Epithelial cell of proximal tubule (primary cell): ENCODE measurements at places on chromosomes 3 and 15.

DNA sequence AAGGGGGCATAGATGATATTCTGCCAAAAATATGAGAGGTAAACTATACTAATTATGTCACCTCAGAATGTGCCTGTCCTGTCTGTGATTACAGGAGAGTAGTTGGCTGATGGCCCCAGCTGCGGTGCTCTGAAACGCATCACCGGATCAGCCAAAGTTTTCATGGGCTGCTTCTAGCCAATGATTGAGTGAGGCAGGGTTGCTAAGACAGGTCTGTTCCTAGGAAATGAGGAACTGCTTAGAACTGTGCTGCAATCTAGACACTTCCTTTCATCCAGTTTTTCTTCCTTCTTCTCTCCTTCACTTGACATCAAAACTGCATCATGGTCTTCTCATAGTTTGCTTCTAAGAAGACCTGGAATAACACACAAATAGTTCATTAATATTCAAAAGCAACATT lies 124.0 kb downstream of the KCNH8 start:
- no peak for DNase-seq

GRCh38 chr3:38521391-38521987 lies 25.3 kb downstream of the EXOG start:
- DNase-seq, result peak; percentile 23

DNA sequence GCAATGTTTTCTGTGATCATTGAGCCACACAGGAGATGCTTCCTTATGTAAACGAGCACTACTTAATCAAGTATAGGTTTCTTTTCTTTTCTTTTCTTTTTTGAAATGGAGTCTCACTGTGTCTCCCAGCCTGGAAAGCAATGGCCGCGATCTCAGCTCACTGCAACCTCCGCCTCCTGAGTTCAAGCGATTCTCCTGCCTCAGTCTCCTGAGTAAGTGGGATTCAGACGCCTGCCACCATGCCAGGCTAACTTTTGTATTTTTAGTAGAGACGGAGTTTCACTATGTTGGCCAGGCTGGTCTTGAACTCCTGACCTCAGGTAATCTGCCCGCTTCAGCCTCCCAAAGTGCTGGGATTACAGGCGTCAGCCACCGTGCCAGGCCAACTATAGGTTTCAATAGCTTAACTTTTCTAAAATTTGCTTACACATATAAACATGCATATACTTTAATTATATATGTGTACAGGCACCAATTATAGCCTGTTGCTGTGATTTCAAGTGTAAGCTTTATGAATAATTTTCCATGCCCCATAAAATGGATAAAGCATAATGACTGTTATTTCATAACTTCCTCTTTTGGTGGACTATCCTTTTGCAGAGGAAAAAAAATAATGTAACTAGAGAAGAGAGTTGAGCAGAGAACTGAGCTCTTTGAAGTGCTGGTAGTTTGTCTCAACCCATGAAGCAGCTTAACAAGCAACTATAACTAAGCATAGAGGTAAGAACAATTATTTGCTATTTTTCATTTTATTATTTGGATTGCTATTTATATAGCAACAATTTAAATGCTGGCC lies 24.8 kb upstream of the MBNL1 start:
- DNase-seq, result no peak

- DNase-seq, result no peak
These were observed 34.3 kb downstream of the PLD1 start for GRCh38 chr3:171775943-171776342.

GRCh38 chr3:197615430-197615829 lies 59.7 kb upstream of the BDH1 start:
- no peak for DNase-seq

- DNase-seq, result no peak
These were observed 18.8 kb downstream of the CA12 start for GRCh38 chr15:63362885-63363284.

DNA sequence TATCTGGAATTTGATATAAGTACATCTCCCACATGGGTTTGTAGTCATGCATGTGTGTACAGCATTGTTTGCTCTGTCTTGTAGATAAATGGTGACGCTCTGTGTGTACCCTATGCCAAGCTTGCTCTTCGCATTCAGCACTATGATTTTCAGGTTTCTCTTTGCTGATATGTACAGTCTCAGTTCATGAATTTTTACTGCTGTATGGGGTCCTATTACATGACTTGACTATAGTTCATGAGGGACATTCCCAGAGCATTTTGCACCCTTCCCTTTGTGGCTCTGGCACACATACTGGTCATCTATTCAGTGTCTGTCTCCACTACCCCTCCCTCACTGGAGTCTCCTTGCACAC lies 132.7 kb downstream of the EEFSEC start:
- DNase-seq, result no peak

DNA sequence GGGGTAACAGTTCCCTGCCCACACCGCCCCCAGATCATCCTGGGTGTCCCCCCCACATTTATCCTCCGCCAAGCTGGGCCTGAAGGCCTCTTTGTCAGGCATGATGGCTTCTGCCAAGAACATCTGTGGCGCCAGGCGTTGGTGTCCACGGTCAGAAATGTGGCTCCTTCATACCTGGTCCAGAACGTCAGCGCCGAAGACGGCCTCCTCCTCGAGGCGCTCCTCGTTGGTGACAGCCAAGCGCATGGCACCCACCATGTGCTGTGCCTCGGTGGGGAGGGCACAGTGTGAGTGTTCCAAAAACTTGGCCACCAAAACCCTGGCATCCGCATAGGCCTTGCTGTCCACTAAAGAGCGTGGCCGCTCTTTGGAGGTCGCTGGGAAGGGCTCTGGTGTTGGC lies 146.5 kb downstream of the NSMCE3 start:
- DNase-seq, result no peak

- no peak for DNase-seq
These were observed 459.7 kb upstream of the EPHA6 start for GRCh38 chr3:96354742-96355141.

- no peak for DNase-seq
These were observed 116.0 kb upstream of the LRRN1 start for GRCh38 chr3:3683261-3683660.

DNA sequence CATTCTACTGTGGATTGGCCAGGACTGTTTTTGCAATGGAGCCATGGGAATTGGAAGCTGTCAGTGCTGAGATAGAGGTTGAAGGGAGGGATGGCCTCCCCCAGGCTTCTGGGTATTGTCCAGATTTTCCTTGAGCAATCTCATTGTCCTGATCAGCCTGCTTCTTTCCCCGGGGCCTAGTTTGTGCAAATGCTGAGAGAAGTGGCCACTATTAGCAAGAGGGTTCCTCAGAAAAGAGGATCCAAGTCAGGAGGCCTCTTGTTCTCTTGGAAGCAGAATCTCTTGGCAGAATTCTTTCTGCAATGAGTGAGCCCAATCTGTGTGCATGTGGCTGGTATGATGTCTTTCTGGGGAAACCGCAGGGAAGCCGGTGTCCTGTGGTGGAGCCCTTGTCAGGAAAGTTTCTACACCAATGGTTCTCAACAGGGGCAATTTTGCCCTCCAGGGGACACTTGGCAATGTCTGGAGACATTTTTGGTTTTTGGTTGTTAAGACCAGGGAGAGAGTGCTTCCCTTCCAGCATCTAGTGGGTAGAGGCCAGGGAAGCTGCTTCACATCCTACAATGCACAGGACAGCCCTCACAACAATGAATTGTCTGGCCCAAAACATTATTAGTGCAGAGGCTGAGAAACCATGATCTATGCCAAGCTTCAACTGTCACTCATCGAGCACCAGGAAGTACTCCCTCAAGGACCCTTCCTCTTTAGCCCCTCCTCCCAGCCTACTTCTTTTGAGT lies 2.0 kb downstream of the LIPC start:
- DNase-seq, result no peak

DNA sequence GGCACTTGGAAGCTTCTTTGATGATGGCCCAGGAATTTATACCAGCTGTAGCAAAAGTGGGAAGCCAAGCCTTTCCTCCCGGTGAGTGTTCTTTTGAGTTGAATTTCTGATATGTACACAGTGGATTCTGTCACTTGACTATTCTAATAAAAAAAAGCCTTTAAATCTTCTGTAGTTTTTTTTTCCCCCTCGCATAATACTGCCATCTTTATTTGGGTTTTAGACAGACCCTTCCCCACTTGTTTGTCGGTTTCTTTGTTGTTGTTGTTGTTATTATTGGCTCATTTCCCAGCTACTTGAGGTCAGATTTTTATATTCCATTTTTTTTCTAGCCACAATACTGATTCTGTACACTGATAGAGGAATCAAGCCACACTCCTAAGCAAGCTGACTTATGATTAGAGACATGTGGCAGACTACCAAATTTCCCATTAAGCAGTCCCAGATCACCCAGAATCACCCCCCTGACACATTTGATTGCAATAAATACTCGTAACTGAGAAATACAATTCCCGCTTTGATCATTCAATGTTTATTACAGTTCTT lies 122.4 kb upstream of the IL12A start:
- no peak for DNase-seq

DNA sequence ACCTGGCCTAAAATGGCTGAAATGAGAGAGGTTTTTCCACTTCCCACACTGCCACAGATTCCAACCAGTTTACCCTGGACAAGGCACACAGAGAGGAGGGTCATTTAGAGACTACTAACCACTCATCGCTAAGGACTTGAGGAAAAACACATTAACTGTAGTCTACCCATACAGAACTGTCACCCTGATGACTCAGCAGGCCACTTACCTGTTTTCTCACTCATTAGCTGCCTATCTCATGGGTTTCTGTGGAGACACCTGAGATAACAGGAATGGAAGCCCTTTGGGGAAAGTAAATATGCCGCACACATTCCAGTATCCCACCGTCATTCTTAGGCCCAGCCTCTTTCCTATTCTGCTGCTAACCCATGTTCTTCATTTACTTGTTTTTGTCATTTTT lies 50.0 kb downstream of the ABCC5 start:
- no peak for DNase-seq

GRCh38 chr15:59380902-59381610 lies 8.4 kb upstream of the MYO1E start:
- no peak for DNase-seq

DNA sequence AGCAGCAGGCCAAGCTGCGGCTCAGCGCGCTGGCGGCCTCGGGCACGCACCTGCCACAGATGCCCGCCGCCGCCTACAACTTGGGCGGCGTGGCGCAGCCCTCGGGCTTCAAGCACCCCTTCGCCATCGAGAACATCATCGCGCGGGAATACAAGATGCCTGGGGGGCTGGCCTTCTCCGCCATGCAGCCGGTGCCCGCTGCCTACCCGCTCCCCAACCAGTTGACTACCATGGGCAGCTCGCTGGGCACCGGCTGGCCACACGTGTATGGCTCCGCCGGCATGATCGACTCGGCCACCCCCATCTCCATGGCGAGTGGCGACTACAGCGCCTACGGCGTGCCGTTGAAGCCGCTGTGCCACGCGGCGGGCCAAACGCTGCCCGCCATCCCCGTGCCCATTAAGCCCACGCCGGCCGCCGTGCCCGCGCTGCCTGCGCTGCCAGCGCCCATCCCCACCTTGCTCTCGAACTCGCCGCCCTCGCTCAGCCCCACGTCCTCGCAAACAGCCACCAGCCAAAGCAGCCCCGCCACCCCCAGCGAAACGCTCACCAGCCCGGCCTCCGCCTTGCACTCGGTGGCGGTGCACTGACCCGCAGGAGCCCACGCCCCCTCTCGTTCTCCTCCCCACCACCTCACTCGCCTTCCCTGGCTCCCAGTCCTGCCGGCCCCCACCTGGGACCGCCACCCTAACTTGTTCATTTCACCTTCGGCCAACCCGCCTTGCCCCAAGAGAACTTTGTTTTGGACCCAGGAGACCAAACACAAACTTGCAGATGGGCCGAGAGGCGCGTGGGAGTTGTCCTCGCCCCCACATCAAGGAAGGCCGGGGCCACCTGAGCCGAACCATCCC lies 1.5 kb downstream of the FOXB1 start:
- no peak for DNase-seq

GRCh38 chr3:52904000-52904399 lies 6.7 kb upstream of the STIMATE start:
- DNase-seq, result no peak

DNA sequence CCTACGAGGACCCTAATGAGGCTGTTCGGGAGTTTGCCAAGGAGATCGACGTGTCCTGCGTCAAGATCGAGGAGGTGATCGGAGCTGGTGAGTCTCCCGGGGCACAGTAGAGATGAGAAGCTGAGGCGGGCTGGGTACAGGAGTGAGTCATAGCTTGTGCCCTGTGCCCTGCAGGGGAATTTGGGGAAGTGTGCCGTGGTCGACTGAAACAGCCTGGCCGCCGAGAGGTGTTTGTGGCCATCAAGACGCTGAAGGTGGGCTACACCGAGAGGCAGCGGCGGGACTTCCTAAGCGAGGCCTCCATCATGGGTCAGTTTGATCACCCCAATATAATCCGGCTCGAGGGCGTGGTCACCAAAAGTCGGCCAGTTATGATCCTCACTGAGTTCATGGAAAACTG lies 17.9 kb downstream of the EPHB3 start:
- DNase-seq, result no peak

DNA sequence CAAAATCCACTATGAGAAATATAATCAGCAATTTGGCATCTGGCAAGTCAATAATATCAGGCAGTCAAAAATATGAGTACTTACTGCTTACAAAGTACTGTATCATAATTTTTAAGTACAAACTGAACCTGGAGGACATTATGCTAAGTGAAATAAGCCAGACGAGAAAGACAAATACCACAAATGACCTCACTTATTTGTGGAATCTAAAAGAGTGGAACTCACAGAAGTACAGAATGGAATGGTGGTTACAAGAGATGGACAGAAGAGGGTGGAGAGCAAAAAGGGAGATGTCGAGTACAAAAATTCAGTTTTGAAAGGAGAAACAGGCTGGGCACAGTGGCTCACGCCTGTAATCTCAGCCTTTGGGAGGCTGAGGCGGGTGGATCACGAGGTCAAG lies 12.4 kb downstream of the PCYT1A start:
- DNase-seq, result no peak

DNA sequence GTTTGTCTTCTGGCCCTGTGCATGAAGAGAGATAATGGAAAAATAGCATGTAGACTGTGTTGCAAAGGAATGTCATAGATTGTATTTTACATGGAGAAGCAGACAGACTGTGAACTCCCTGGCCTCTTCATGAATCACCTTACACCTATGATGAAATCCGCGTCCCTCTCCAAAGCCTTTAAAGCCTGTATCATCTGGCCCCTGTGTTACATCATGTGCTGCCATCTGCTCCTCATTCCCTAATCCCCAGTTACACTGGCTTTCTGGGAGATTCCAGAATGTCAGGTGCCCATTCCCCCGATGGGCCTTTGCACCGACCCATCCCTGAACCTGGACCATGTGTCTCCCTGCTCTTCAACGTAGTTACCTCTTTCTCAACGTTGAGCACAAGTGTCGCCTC lies 190.8 kb downstream of the ADAMTSL3 start:
- DNase-seq, result no peak
